ENCODE measurements at places on chromosomes 3 and 15.

DNA sequence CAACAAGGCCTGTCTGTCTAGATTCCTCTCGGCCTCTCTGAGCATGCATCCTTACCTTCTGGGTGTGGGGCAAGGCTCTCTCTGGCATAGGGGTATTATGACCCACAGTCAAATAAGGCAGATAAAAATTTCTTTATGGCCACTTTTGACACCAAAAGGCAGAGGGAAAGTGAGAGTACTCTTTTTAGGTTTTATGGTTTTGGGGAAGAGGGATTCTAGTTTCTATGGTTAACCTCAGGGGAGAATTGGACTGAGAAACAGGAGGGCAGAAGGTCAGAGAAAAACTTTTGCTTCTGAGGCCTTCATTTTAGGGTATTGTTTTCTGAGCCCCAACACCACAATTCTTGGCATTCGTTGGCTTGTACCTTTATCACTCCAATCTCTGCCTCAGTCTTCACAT is 70.0 kb upstream of the CCDC54 start:
- no peak for DNase-seq

DNA sequence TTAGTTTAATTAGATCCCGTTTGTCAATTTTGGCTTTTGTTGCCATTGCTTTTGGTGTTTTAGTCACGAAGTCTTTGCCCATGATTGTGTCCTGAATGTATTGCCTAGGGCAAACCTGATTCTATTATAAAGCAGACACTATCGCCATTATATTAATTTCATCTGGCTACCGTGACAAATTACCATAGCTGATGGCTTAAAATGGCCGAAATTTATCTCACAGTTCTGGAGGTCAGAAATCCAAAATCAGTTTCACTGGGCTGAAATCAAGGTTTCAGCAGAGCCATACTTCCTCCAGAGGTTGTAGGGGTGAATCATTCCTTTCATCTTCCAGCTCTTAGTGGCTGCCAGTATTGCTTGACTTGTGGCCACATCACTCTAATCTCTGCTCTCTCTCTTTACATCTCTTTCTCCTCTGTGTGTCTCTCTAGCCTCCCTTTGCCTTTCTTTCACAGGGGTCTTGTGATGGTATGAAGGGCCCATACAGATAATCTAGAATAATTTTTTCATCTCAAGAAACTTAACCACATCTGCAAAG is 31.7 kb upstream of the FRMD4B start:
- no peak for DNase-seq

DNA sequence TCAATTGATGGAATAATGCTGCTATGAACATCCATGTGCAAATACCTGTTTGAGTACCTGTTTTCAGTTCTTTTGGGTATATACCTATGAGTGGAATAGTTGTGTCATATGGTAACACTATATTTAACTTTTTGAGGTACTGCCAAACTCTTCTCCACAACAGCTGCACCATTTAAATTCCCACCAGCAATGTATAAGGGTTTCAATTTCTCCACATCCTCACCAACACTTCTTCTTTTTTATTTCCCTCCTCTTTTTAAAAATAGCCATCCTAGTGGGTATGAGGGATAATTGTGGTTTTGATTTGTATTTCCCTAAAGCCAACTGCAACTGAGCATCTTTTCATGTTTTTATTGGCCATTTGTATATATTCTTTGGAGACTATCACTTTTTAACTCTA is 31.3 kb upstream of the ARHGEF3 start:
- DNase-seq: no peak

- DNase-seq: no peak
Measured at GRCh38 chr3:123568875-123569274, 16.0 kb downstream of the HACD2 start.

DNA sequence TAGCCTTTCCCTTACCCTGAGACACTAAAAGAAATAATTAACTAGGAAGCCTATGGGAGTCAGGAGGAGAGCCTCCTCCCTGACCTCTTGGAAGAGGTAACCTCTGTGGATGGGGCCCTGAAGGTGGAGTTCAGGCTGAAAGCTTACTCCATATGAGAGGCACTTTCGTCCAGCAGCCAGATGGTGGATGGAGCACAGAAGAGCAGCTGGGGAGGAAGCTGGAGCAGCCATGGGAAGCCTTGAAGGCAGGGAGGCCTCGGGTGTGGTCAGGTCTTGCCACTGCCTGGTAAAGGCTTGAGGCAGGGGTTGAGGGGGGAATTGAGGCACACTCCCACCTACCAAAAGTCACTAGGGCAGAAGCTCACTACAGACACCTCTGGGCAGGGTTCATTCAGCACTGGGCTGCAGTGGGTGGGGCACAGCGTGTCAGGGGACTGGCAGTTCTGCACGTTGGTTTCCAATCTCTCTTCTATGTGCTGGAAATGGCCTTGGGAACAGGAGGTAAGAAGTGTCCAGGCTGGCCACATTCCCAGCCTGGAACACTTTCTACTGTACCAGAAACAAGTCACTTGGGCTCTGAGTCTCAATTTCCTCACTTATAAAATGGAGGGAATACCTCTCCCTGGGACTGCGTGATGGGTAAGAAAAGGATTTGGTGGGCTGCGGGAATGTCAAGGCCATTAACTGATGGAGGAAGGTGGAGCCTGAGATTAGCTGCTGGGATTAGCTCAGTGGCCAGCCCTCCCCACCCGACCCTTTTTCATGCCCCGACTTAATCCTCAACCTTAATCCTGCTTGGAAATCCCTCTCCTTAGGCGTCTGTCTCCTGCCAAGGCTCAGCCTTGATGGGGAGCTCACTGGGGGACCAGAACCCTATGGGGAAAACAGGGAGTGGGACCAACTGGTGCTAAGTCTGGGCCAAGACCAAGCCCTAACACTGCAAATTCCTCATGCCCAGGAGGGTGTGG is 5.4 kb downstream of the PCBP4 start:
- DNase-seq: no peak

DNA sequence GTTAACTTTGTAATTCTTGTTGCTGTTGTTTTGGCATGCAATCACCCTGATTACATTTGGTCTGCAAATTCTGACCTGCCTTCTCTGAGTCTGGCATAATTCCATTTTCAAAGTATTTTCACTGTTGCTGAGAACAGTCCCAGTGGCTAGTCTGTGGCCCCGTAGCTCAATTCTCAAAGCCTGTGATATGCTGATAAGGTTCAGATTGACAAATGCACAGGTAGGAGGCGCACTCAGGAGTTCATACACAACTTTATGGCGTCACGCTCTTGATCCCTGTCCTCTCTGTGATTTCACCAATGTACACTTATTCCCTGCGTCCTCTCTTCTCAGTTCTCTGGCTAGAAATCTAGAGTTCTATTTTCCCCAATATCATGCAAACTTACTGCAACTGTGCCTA is 376.6 kb upstream of the SLCO3A1 start:
- no peak for DNase-seq

DNA sequence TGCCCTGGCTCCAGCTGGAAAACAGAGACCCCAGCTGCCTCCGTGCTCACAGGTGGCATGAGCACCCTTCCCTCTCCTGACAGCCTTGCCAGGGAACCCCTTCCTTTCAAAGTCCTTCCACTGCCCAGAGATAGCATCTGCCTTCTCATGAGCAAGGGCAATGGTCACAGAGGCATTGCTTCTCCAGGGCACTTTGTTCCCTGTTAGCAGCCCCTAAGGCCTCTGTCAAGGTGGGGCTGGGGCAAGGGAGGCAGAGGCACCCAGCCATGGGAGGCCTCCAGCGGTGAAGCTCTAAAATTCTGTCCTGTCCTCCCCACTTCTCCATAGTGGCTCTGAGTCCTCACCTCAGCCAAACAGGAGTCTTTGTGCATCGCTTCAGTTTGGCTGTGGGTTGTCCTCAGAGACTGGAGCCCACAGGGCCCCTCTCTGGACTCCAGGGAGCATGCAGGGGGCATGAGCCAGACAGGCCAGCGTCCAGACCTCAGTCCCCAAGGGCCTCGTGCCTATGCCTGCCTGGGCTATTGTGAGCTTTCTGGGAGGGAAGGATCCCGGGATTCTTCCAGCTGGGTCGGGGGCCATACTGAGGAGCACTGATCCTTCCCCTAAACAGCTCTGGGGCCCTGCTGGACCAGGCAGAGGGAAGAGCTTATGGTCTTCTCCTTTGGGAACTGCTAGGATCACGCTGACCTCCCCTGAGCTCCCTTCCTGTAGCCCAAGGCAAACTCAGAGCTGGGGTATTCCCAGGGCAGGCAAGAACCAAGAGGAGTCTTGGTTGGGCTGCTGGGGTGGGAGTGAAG is 106.6 kb downstream of the DNAJB8 start:
- DNase-seq: no peak

- DNase-seq: no peak
Measured at GRCh38 chr3:114506591-114507300, 212.9 kb downstream of the TIGIT start.

GRCh38 chr15:85401108-85401774 is 20.8 kb downstream of the AKAP13 start:
- DNase-seq: no peak

GRCh38 chr3:83769791-83770663 is 1188.8 kb upstream of the CADM2 start:
- no peak for DNase-seq

- DNase-seq: peak; percentile 59
Measured at GRCh38 chr3:63349583-63350573, 71.8 kb downstream of the SYNPR start.

GRCh38 chr3:3178498-3179328 is 778 bp downstream of the CRBN start:
- DNase-seq: no peak

DNA sequence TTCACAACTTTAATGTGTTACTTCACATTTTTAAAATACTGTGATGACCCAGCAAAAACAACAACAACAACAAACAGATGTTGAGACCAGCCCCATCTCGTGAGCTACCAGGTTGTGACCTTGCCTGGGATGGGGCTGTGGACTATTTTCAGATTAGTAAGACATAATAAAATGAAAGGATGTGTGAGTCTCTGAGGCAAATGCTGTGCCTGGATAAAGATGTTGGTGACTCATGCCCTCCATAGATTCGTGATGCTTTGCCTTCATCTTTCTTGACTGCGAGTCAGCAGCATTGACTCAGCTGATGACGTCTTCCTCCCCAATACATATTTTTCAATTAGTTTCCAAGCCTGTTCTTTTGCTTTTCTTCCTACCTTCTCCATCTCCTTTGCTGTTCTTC is 453.0 kb upstream of the CFAP20DC start:
- DNase-seq: no peak

GRCh38 chr3:38968891-38969290 is 82.9 kb downstream of the SCN11A start:
- no peak for DNase-seq

DNA sequence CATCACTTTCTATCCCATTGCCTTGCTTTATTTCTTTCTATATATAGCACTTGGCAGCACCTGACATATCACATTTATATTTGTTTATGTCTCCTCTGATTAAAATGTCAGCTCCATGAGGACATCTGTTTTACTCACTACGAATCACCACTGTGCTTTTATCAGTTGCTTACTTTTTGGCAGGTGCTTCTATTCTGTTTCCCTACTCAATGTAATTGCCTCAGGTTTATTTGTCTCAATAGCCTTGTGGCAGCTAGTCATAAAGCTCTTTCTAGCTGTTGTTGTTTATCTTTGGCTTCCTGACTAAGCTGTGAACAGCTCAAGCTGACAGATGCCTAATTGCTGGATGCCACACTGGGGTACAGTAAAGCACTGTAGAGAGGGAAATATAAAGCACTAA is 85.5 kb downstream of the VPS13C start:
- DNase-seq: no peak

DNA sequence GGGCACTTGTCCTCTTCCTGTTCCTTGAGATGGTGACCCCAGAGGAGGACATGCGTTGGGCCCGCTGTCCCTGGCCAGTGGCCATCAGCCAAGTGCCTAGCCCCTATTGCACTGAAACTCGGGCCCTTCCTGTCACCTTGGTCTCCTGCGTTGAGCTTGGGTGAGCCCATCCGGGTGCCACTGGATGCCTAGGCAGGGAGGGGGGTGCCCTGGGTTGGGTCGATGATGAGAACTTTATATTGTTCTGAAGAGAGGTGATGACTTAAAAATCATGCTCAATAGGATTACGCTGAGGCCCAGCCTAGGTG is 221.8 kb downstream of the SNRPN start:
- no peak for DNase-seq

- no peak for DNase-seq
Measured at GRCh38 chr15:39555885-39556284, 25.0 kb upstream of the THBS1 start.

GRCh38 chr3:98322686-98323085 is 31.0 kb upstream of the OR5K4 start:
- DNase-seq: no peak

- DNase-seq: no peak
Measured at GRCh38 chr3:175670557-175670956, 811.4 kb downstream of the NAALADL2 start.

DNA sequence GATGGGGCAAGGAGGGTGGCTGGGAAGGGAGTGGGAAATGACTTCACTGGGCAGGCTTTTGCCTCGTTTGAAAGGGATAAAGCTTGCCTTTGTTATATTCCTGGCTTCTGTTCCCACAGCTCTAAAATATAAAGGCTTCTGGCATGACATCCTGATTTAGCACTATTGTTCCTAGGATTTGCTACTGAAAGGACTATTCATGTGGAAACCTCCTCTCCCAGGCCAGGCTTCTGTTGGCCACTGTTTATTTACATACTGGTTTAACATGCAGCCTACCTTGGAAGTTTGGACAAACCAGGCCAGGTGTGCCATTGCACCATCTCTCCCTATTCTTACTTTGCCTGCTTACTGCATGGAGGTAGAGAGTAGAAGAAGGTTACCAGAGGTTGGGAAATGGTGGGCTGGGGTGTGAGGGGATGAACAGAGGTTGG is 2.4 kb upstream of the LMCD1 start:
- DNase-seq: peak; percentile 29

DNA sequence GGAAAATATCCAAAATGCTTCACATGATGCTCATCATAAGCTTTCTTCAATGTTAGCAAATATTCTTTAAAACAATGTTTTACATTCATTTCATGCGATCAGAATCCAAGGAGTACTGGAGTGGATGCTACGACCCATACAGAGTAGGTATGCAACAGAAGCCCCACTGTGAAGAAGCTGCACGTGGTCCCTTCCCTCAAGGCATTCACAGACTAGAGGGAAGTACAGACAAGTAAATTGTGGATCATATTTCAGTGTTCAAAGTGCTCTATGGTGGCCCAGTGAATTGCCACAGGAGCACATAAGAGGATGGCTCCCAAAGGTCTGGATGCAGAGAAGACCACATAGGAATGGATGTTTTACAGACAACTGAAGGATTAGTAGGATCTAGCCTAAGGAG is 789.9 kb downstream of the IGSF11 start:
- no peak for DNase-seq

DNA sequence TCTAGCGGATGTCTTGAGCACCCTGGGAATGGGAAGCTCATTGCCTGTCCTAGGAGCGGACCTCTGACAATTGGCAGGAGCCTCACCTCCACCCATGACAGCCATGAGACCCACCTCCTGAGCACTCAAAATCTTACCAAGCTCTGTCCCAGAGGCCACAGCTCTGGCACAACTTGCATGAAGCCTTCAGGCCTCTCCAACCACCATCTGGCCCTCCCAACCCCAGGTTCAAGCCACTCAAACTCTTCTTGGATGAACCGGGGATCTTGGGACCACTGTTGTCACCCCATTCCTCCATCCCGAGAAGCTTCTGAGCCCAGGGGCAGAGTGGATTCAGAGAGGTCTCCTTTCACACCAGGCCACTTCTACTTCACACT is 1.5 kb downstream of the VIPR1 start:
- DNase-seq: no peak

All from Calu3 (cell line).